ENCODE measurements at places on chromosomes 1 and 21.

GRCh38 chr1:76955652-76956051 is 88.4 kb downstream of the ST6GALNAC5 start:
- DNase-seq = no peak

DNA sequence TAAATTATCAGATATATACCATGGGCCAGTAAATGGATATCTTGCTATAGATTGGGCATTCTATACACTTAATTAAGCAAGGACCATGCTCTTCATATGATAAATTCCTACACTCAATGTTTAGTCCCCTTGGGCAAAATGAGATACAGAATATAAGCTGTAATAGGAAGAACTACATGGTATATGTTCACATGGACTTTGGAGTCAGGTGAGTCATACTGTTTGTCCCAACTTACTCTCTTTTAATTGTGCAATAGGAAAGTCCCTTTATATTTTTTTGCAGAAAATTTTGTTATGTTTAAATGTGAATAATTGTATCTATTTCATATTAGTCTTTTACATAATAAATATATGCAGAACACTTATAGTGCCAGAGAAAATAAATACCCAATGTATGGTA is 820.2 kb upstream of the ADAMTS5 start:
- DNase-seq = no peak

DNA sequence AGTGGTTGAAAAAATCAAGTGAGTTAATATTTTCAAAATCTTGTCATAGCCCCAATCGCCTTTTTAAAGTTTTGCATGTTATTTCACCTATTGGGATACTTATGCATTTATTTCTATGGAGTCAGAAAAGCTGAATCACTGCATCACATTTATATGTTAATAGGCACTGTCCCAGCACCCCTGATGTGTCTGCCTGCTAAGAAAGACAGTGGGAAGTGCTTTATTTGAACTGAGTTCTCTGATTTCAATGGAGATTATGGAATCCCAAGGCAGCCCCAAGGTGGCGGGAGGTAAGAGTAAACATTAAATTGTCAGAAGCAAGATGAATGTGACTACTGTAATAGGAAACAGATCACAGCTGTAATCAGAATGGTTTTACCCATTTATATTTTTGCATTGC is 2225.7 kb downstream of the NCAM2 start:
- no peak for DNase-seq

DNA sequence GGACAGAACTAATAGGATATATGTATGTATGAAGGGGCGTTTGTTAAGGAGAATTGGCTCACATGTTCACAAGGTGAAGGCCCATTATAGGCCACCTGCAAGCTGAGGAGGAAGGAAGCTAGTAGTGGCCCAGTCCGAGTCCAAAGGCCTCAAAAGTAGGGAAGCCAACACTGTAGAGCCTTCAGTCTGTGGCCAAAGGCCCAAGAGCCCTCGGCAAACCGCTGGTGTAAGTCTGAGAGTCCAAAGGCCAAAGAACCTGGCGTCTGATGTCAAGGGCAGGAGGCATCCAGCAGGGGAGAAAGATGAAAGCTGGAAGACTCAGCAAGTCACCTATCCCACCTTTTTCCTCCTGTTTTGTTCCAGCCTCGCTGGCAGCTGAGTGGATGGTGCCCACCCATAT is 24.5 kb downstream of the BACH1 start:
- DNase-seq = no peak

DNA sequence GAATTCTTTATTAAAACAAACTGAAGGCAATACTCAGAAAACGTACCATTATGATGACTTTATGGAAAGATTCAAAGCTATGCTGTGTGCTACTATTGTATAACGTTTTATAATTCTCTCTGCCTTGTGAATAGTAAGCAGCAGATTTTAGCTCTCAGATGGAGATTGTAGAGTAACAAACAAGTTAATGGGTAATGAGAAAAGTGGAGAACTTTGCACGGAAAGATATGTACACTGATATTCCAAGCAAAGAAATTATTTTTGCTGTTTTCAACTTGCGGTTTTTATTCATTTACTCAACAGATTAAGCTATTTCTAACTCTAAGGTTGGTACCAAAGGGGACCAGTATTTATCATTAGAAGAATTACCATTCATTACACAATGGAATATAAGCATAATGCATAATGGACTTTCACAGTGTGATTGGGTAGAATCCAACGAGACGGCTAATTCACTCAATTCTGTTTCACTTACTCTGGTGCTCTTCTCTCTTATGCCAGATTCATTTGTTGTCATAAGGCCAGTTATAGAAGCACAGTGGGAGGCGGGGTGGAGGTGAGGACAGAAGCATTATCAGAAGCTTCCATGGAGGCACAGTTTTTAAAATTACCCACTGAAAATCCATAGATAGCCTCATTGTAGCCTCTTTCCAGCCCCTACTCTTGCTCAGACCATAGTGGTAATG is 38.6 kb downstream of the ATP1B1 start:
- no peak for DNase-seq

DNA sequence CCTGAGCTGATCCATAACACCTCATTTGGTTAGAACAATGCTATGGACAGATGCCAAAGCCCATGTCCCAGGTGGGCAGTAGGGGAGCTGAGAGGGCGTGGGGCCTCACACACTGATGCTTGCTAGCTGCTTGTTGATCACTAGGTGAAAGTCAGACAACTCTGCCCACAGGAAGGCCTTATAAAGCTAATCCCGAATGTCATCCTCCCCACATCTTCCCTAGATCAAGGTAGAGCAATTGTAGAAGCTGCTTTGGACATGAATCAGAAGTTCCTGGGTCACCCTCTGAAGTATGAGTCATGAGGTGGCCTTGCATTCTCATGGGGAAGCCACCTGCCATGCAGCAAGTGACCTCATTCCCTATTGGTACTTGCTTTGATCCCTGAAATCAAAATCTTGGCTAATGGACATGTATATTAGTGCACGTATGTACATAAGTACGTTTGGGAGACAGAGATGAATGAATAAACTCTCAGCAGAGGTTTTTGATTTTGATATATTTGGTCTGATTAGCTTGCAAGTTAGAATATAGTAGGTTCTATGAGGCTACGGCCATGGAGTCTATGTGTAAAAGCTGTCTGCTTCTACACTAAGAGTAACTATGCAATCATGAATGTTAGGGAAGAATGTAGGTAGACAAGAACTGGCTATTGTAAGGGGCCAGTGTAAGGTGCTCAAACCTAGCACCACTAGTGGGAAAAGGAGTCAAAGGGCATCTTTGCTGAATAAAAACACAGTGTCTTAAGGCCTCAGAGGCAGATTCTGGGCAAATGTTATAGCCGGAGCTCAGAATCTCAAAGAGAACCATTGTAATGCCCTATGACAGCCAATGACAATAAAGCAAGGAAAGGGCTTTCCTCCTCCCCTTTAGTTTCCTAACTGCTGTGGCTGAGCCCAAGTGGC is 52.6 kb downstream of the ABCA4 start:
- no peak for DNase-seq

DNA sequence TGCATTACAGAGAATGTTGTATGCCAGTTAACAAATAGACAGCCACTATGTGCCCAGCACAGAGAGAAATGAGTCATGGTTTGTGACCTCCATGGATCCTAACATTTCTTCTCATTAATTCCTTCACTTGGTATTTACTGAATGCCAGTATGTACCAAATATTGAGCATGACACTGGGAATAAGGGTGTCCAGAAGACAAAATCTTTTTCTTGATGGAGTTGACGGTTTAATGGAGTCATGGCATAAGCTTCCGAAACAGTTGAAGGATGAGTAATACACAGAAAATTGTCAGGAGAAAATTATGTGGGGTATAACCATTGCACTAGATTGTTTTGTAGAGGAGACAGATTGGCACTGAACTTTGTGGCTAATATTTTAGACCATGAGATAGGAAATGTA is 36.9 kb downstream of the PTGFR start:
- DNase-seq = no peak

GRCh38 chr1:58981392-58981791 is 197.5 kb upstream of the JUN start:
- DNase-seq = no peak

GRCh38 chr1:226882631-226883409 is 12.4 kb downstream of the PSEN2 start:
- DNase-seq = peak; percentile 15

DNA sequence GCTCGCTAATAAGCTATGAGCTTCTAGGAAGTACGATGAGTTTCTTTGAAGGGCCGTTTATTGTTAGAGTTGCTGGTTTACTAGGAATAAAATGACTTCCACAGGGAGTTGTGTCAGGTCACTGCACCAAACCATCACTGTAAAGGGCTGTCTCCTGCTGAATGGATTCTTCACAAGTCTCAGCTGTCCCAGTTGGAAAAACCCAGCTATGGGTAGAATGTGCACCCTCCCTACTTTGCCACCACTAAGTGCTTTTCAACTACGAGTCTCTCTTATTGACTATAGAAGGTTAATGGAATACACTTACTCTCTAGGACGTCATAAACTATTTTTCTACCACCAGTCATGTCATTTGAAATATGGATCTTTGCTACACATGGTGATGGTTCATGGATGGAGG is 94.8 kb upstream of the BMP8A start:
- no peak for DNase-seq

DNA sequence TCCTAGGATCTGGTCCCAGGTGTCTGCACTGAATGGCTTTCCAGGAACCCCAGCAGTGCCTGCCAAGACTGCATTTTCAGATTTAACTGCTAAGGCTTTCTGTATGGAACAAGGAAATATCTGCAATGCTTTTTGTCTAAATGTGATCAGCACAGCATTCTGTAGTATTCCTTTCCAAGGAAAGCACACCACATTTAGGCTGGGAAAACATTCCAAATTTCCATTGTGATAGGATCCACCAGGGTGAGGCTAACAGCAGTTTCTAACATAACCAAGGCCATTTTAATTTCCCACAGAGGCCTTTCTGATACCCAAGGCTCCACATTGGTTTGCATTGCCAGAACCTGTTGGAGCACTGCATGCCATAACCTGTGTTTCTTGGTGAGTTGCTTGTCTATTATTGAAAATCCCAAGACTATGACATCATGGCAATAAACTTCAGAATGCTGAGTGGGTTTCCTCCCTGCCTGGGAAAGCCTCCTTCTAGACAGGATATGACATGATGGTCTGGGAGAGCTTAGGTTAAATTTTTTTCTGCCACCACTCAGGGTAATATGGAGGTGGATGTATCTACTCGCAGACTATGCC is 23.3 kb upstream of the PTGFRN start:
- no peak for DNase-seq

GRCh38 chr1:156253634-156254033 is 5.8 kb upstream of the PAQR6 start:
- no peak for DNase-seq

GRCh38 chr1:7628273-7628672 is 142.8 kb upstream of the VAMP3 start:
- DNase-seq = no peak

- no peak for DNase-seq
Measured at GRCh38 chr1:16080422-16081150, 7.1 kb upstream of the FAM131C start.

GRCh38 chr1:155026588-155026987 is 7.0 kb downstream of the DCST2 start:
- DNase-seq = no peak

Data from stimulated activated naive CD4-positive, alpha-beta T cell treated with Interleukin-2 at 50 U/mL for 16 hours (primary cell).